Activated naive CD4-positive, alpha-beta T cell treated with anti-CD3 and anti-CD28 coated beads, Interleukin-2, amount 10 ng/mL, durations not matched to agents 7 days and 5 days (primary cell): ENCODE measurements at places on chromosomes 4 and X.

DNA sequence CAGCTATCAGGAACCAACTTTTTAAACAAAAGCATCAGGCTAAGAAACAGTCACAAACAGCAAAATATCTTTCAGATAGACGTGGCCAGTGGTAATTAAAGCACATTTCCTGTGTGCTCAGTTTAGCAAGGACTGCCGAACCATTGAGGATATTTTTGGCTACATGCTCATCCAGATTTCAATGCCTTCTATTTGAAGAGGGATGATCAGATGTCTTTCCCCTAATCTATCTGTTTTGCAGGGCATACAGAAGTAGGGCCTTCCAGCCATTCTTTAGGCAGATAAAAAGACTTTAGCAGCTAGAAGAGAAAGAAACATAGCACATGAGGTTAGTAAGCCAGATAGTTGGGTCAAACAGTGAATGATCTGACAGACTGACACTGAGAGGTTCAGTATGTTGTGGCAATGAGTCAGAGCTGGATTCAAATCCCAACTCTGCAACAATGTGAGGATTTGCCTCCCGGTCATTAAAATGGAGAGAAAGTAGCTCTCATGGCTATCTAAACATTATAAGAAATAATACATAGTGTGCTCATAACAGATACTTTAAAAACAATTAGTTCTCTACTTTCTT, 100.0 kb upstream of the PRKG2 start:
- no peak for DNase-seq

- DNase-seq, result peak; percentile 51
These were observed 731 bp downstream of the BRWD3 start for GRCh38 chrX:80808881-80809411.

DNA sequence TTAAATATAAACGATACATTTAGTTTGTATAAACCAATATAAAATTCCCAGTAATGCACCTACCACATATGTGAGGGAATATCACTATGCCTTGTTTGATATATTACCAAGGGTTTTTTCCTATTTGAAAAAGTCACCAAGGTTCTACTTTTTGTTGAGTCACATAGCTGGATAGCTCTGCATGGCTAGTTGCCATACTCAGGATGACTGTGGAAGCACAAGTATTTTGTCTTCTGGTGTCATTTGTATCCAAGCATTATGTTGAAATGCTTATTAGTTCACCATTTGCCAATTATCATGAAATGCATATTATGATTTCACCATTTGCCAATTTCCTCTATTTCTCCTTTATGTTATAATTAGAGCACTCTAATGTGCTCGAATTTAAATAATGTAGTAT, 162.7 kb upstream of the TTC29 start:
- DNase-seq, result no peak

DNA sequence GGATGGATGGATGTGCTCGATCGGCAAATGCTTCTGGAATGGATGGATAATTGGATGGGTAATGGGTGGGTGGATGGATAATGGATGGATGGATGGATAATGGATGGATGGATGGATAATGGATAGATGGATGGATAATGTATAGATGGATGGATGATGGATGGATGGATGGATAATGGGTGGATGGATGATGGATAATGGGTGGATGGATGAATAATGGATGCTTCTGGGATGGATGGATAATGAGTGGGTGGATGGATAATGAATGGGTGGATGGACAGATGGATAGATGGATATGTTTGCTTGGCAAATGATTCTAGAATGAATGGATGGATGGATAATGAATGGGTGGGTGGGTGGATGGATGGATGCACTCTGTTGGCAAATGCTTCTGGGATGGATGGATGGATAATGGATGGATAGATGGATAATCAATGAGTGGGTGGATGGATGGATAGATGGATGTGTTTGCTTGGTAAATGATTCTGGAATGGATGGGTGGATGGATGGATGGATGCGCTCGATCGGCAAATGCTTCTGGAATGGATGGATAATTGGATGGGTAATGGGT, 3.8 kb upstream of the SLC25A6 start:
- DNase-seq, result no peak

DNA sequence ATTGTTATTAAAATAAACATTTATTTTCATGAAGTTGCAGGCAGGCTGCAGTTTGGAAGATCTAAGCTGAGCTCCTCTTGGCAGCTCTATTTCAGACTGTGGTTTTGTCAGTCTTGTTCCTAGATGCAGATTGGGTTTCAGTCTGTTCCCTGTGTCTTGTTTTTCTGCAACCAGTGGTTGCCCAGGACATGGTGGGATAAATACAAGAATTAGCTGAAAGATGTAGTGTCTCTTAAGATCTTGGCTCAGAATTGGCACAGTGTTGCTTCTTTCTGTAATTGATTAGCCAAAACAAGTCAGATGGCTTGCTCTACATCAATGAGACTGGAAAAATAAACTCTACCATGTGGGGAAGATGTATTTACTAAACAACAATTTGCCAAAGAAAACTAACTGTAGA, 283.0 kb upstream of the BOD1L1 start:
- DNase-seq, result no peak

DNA sequence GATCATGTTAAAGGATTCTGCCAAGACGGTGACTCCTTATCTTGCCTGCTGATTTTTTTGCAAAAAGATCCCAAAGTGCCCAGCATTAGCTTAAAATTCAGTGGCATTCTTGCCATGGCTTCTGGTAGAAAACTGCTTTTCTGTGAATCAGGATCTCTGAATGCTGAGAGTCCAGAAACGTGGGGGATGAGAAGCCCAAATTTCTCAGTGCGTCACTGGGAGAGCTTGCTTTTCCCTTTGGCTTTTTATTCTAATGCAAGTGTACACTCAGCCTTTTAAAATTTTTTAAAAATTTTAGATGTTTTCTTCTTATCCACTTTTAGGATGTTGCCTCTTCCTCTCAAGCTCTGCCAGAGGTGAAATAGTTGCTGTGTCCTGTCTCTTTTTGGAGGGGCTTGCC, 98.4 kb downstream of the TLL1 start:
- no peak for DNase-seq

GRCh38 chr4:73599182-73599581, 21.1 kb downstream of the RASSF6 start:
- DNase-seq, result no peak

DNA sequence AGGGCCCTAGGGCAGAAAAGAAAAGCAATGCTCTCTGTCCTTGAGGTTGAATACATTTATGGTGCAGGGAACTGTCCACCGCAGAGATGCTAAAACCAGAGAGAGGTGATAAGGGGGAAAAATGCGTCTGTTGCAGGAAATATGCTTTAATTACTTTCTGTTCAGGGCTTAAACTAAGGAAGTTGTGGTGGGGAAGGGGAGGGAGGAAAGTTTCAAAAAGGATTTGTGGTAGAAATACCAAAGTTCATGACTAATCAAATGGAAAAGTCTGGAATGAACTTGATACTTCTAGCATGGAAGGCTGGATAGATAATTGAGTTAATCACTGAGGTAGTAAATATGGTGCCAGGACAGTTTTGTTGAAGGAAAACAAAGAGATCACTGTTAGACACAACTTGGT, 99.0 kb downstream of the ASB9 start:
- no peak for DNase-seq
